ENCODE measurements at places on chromosomes 12 and 14.

DNA sequence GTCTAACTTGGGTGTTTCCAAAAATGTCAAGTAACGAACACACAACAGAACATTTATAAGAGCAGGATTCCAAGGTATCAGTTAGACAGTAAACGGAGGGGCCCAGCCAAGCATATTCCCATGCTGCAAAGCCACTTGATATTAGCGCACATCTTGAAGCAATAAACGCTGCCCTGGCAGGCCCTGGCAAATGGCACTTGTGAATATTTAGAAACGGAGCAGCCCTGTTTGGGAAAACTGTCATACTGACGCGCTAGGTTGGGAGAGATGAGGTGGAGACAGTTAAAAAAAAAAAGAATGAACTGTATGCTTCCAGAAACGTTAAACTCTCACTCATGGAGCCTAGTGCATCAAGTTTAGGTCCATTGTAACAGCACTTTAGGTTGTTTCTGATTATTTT lies 9.3 kb downstream of the DGLUCY start:
- no peak for DNase-seq

GRCh38 chr12:80589077-80589476 lies 118.4 kb upstream of the MYF6 start:
- DNase-seq, result no peak

DNA sequence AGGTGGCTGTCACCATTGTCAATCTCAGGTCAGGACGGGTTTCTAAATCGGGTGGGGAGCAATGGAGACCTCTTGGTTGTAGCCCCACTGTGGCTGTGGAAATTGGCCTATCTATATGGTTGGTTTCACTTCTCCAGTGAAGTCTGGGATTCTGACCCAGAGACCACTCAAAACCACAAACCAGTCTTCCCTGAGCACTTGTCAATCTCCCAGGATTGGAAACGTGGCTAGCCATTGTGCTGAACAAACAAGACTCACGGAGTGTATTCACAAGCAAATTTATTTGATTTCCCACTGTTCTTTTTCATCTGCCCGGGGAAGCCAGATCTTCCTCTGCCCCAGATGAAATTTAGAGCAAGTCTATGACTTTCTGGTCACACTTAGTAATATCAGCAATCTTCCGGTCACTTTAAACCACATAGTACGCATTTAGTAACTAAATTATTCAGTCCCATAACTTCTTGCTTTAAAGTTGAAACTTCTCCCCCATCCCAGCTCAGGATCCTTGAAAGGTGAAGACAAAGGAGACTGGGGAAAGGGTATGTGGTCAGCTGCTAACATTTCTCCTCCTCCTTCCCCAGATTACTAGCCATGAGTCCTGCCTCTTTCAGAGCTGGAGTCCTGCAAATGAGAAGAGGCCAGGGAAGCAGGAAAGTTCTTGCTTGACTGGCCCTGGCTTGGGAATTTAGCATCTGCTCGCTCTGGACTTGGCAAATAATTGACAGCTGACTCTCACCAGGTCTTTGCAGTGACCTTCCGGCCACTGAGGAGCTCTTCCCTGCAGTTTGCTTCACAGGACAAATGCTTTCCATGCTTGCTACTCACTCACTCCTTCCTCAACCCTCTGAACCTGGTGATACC lies 123.2 kb upstream of the MAX start:
- DNase-seq, result peak; percentile 28

- DNase-seq, result no peak
Measured at GRCh38 chr12:28068467-28068866, 95.9 kb upstream of the PTHLH start.

DNA sequence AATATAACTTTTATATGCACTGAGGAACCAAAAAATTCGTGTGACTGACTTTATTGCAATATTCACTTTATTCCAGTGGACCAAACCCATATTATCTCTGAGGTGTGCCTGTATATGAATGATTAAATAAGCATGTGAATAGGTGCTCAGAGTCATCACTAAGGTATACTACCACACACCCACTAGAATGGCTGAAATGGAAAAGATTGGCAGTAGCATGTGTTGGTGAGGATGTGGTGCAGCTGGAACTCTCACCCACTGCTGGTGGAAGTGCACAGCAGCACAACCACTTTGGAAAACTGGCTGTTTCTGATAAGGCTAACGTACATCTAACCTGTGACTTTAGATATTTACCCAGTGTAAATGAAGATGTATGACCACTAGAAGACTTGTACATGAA lies 36.8 kb downstream of the GOLGA5 start:
- no peak for DNase-seq

DNA sequence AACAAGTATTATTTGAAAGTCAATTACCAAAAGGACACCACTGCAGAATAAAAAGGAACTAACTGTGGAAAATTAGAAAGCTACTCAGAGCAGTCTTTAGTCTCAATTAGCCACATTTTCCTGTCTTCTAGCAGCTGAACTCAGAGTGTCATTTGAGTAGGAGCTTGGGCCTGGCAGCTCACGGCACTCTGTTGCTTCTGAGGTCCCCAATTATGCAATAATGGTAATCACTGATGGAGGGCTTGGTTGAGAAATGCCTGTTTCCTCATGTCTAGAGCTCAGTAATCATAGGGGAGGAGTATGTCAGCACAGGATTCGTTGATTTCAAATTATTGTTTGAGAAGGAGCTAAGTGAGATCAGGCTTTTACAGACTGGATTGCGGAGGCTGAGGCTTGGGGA lies 108.6 kb downstream of the VRK1 start:
- no peak for DNase-seq

- peak; percentile 57 for DNase-seq
Measured at GRCh38 chr12:115752913-115753726, 524.4 kb downstream of the MED13L start.

- DNase-seq, result no peak
Measured at GRCh38 chr12:89250636-89251035, 101.7 kb downstream of the DUSP6 start.

DNA sequence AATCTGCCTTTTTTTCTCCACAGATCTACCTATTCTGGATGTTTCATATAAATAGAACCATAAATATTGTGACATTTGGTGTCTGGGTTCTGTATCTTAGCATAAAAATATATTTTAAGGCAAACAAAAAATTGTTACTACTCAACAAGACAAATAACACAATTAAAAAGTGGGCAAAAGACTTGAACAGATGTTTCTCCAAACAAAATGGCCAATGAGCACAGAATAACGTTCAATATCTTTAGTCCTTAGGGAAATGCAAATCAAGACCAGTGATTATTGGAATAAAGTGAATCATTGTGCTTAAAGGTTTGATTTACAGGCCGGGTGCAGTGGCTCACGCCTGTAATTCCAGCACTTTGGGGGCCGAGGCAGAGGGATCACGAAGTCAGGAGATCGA lies 1331.3 kb downstream of the AACS start:
- no peak for DNase-seq

DNA sequence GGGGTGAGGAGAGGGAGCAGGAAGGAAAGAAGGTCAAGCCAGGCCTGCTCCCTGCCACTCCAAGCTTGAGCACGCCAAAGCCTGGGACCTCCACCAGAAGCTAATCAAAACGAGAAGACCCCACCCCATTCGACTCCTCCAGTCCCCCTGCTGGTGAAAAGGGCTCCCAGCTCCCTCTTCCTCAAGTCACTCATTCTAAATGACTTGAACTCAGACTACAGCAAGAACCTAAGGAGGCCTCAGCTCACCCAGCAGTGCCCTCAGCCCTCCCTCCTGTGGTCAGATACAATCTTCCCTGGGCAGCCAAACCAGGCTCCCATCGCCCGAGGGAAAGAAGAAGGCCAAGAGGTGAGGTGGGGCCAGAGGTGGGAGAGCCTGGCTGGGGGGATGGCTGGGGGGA lies 17.4 kb downstream of the HDAC7 start:
- DNase-seq, result no peak

DNA sequence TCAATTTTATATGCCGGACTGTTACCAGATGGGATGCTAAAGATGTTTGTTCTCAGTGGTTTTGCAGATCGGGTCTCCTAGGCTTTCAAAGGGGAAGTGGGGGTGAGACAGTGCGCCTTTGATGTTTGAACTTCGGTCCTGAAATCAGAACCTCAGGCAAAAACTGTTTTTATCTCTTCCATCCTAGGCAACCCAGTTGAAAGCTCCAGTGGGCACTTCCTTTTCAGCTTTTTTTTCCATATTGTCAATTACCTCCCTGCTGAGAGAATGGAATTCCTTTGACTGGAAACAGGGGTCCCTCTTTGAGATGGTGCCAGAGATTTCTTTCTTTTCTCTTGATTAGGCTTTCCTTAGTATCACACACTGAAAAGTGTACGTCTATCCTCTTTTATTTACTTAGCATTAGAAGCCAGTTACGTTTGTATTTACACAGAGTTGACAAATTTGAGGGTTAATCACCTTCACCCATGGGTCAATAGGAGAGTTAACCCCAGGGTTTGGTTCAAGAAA lies 40.0 kb downstream of the NUAK1 start:
- DNase-seq, result no peak

DNA sequence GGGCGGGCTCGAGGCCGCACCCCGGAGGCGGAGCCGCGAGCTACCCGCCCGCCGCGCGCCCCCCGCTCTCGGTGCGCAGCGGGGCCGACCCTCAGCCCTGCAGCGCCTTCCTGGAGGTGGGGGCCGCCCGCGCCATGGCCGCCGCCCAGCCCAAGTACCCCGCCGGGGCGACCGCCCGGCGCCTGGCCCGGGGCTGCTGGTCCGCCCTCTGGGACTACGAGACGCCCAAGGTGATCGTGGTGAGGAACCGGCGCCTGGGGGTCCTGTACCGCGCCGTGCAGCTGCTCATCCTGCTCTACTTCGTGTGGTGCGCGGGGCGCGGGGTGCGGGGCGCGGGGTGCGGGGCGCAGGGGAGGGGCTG lies at the start of gene P2RX2:
TSS of gene P2RX2 (plus strand) at position 94 of the 361 bp plus-strand sequence. CDS start at position 135, 41 bp downstream.
- DNase-seq, result no peak

- no peak for DNase-seq
Measured at GRCh38 chr12:3202734-3203446, 125.7 kb downstream of the TSPAN9 start.

GRCh38 chr14:40010961-40011360 lies 578.7 kb upstream of the FBXO33 start:
- DNase-seq, result no peak

GRCh38 chr14:22610931-22611330 lies 12.8 kb downstream of the ABHD4 start:
- no peak for DNase-seq

GRCh38 chr12:81596558-81596957 lies 162.6 kb downstream of the PPFIA2 start:
- no peak for DNase-seq

DNA sequence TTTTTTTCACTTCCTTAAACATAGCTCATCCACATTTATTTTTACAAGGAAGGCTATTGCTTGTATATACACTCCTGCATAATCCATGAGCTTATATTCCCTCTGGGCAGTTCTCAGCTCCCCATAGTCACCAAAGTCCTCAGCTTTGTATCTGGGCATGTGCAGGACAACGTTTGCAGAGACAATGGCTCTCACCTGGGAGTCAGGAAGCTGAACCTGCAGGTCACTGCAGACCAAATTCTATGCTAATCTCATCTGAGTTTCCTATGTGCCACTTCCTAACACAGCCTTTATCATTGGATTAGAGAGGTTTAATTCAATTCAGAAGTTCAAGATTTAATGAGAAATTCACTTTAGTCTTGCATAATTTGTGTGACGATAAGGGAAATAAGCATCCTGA lies 131.5 kb downstream of the KCNK10 start:
- no peak for DNase-seq

- no peak for DNase-seq
Measured at GRCh38 chr12:15243102-15243501, 21.9 kb upstream of the RERG start.

DNA sequence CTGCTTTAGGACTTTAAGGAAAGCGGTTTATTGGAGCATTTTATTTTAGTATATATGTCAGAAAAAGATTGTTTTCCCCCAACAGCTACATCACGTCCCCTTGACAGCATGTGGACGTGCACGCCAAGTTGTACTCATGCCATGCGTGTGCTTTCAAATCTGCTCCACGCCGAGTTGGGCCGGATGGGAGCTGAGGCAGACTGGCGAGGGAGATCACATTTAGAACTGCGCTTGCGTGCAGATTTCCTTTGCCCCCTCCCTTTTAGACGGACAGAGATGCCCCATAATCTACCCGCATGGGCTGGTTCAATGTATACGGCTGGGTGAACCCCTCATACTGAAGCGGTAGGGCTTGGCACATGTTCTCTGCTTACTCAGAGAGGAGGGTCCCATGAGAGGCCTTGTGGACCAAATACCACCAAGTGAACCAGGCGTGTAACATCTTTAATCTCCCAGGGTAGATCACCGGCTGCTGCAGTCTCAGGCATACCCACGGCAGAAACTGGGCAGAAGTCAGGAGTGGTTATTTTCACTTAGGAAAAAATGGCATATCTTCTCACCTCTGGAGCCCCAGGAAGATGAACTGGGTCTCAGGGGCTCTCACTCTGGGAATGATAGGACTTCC lies 92.1 kb downstream of the ESR2 start:
- no peak for DNase-seq

GRCh38 chr12:84811291-84811690 lies 101.3 kb downstream of the SLC6A15 start:
- DNase-seq, result no peak

- DNase-seq, result no peak
Measured at GRCh38 chr12:95548539-95549391, 2.5 kb downstream of the USP44 start.

GRCh38 chr12:110813285-110813684 lies 33.5 kb upstream of the CCDC63 start:
- no peak for DNase-seq

GRCh38 chr14:71232506-71232905 lies 325.2 kb downstream of the PCNX1 start:
- DNase-seq, result no peak

DNA sequence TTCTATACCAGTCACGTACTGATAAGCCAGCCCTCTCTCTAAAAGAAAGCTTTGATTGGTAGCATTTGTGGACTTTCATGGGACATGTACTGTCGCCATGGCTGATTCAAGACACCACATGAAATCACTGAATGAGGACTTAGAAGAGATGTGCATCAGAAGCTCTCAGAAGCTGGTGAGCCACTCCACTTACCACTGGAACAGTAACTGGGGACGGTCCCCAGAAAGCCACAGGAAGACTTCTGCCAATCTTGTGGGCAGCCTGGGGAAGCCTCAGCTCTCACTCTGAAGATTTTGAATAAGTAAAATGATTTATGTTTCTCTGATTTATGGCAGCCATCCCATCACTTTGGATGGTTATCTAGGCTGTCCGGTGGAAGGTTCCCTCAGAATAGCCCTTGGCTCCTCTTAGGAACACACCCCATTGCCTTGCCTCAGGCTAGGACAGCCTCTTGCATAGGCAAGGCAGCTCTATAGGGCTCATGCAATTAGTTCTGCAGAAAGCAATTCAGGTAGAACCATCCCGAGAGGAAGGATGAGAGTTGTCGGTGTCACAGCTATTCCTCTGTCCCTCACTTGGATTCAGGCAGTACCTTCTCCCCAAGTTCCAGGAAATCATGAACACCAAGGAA lies 9.8 kb downstream of the DHRS1 start:
- DNase-seq, result no peak

All from NCI-H1092 (cell line).